ENCODE measurements at places on chromosomes 13 and 19.

DNA sequence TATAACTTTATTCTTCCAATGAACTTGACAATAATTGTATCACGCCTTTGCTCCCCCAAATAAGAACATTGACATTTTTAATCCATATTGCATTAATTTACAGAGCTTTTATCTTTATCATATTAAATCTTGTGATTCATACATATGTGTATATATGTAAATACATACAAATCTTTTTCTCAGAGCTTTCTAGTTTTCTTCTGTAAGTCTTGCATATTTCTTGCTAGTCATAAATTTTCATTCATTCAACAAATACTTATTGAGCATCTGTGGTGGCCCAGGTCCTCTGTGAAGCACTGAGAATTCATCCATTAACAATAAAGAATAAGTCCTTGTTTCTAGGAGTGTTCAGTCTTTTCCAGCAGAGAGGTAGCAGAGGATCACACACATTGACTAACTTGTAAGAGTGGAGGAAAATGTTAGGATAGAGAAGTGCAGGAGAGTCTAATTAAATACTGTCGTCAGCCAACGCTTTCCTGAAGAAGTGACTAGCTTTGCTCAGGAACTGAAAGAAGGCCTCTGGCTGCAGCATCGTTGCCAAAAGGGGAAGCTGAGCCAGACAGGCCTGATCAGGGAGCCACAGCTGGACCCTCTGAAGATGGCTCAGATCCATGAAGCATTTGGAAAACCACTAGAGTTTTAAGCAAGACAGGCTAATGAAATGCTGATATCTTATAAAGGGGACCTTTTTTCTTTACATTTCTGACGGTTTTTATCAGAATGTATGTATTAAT, 38.6 kb upstream of the LAMP1 start:
- no peak for DNase-seq

DNA sequence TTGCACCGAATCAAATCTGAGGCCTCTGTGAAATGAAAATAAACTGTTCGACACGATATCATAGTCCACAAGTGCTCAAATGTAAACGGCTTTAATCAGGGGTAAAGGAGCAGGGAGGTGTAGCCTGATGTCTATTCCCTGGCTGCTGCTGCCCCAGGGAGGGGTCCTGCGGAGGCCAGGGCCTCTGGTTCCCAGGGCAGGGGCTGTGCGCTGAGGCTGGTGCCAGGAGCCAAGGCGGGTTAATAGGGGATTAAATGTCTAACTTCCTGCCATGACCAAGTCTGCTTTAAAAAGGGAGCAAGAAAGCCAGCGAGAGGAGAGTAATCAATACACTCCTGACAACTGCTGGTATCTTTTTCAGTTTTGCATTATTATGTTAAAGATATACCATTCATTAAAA, 59.4 kb downstream of the ZNF536 start:
- DNase-seq = no peak

GRCh38 chr13:113962386-113962785, 11.5 kb downstream of the C13orf46 start:
- no peak for DNase-seq

- DNase-seq = no peak
These were observed 221.1 kb downstream of the DNAJC15 start for GRCh38 chr13:43244481-43244880.

GRCh38 chr19:7926727-7927604, 1.0 kb upstream of the CTXN1 start:
- no peak for DNase-seq

- DNase-seq = peak; percentile 79
These were observed 313.5 kb downstream of the KLF12 start for GRCh38 chr13:73820688-73821087.

- no peak for DNase-seq
These were observed 191.5 kb downstream of the TEX29 start for GRCh38 chr13:111511805-111512504.

DNA sequence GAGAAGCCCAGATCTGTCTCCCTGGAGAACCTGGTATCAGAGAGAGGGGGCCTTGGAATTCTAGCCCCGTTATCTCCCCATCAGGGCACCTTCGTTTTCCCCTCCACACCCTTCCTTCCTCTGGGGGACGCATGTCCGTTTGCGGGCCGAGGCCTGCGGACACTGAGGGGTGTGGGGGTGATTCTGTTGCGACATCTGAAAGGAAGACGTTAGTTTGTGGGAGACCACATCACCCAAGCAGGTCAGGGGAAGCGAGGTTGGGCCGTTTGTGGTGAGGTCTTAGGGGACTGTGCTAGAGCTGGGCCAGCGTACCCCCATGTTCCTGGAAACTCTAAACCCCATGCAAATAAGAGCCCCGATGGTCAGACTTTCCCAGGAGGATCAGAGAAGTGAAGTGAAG, 3.7 kb upstream of the HSH2D start:
- DNase-seq = no peak

DNA sequence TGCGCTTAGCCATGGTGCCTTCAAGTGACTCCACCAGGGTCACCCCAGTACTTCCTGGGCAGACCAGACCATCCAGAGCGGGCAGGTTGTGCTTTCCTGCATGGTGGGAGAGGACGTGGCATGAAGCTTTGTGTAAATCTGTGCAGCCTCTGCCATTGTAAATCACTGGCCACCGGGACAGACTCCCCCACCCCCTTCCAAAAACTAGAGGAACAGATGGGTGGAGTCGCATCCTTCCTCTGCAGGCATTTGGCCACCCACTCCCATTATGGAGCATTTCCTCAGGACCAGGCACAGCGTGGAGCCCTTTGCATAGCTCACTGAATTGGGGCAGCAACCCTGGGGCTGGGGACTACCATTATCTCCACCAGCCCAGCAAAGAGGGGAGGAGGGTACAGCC, 8.2 kb downstream of the BCKDHA start:
- DNase-seq = no peak

DNA sequence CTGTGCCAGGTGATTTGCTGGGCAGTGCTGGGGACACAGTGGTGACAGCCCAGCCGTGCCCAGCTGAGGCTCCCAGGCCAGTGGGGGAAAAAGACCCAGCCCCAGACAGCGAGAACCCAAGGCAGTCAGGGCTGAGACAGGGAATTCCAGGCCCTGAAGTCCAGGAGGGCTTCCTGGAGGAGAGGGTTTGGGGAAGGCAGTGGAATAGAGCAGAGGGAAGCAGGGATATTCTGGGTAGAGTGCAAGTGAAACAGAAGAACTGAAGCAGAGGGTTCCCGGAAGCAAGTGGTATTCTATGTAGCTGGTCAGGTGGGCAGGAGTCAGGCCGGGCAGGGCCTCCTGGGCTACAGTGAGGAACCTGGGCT, 1.3 kb upstream of the CEACAM16 start:
- no peak for DNase-seq

DNA sequence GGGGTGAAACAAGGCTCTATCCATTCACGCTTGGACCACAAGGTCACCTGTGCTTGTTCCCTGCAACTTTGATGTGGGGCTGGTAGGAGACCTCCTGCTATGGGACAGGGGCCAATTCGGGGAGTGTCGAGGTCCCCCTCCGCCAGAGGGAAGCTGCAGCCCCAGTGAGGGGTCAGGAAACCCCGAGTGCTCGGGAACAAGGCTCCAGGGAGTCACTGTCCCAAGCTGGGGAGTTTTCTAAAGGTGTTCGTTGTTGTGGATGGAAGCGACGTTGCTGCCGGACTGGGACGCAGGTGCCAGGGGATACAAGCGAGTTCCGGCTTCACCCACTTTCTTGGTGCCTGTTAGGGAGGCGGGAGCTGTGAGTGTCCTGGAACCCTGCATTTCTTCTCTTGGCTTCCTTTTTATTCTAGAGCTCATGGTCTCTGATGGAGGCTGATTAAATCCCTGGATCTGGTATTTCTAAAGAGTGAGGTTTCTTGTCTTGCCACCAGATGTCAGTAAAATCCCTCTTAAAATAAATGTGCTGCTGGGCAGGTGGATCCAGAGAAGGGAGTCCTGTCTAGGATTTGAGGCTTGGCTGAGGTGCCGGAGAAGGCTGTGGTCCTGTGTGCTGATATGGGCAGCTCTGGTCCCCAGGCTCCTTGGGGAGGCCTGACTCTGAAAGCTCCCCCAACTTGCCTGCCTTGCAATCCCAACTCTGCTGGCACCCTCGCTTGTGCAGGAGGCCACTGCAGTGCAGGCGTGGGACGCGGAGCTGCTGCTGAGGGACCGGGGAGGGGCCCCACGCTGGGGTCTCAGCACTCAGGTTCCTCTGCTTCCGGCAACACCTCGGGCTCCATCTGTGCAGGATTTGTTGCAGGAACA, 153.9 kb downstream of the TEX29 start:
- DNase-seq = peak; percentile 77

DNA sequence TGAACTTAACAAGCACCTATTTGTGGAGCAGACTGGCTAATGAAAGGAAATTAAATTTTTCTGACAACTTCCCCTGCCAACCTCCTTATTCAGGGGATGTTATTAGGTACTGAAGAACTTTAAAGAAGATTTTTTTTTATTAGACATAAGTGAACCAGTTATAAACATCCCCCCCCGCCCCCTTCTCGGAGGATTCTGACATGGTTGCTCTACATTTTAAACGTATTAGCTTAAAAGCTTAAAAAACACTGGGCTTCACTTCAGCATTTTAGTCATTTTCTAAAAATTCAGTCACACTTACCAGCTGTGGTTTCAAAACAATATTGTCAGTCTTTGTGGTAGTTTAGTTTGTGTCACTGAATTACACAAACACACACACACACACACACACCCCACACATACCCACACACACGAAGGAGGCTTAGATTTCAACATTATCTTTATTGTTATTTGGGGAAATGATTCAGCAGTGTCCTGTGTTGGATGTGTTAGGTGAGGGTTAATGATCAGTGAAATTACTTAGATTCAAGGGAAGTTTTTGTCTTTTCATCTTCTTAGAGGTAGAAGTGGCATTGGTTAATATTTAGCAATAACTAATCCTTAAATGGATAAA, 145.7 kb downstream of the PCCA start:
- no peak for DNase-seq

DNA sequence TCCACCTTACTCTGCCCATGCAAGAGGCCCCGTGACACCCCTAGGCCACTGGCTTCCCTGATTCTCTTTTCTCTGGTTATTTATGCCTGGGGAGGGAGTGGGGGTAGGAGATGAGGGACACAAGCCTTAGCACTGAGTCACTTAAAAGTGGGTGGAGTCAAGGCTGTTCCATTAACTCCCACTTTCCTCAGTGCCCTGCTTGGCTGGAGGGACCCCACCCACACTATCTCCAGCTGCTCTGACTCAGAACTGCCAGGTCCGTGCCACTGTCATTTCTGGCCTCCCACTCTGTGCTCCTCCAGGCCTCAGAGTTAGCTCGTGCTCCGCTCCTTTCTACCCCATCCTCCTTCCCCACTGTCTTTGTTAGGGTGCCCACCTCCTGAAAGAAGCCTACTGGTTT, 113.4 kb upstream of the UQCRFS1 start:
- DNase-seq = peak; percentile 28

- no peak for DNase-seq
These were observed 28.0 kb downstream of the UPF1 start for GRCh38 chr19:18859676-18860301.

GRCh38 chr13:113564331-113565023, 20.1 kb upstream of the TFDP1 start:
- no peak for DNase-seq

GRCh38 chr19:21210037-21210621, 68.3 kb downstream of the ZNF431 start:
- no peak for DNase-seq

DNA sequence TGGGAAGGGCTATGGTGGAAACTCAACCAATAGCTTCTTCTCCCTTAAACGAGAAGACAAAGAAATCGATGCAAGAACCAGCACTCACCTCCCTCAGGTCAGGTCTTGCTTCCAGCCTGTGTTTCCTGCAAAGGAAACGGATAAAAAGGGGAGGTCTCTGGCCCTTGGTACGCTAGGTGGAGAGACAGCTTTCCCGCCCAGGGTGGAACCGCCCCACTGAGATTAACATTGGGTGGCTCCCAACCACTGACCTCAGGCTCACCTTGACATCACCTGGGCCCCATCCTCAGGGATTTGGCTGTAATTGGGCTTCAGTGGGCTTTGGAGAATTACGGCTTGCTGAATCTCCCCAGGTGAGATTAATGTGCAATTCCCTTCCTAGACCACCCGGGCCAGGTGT, at the start of gene NLRP7:
Gene NLRP7 (minus strand): TSS at position 150 of the 400 bp plus-strand sequence.
- DNase-seq = no peak

DNA sequence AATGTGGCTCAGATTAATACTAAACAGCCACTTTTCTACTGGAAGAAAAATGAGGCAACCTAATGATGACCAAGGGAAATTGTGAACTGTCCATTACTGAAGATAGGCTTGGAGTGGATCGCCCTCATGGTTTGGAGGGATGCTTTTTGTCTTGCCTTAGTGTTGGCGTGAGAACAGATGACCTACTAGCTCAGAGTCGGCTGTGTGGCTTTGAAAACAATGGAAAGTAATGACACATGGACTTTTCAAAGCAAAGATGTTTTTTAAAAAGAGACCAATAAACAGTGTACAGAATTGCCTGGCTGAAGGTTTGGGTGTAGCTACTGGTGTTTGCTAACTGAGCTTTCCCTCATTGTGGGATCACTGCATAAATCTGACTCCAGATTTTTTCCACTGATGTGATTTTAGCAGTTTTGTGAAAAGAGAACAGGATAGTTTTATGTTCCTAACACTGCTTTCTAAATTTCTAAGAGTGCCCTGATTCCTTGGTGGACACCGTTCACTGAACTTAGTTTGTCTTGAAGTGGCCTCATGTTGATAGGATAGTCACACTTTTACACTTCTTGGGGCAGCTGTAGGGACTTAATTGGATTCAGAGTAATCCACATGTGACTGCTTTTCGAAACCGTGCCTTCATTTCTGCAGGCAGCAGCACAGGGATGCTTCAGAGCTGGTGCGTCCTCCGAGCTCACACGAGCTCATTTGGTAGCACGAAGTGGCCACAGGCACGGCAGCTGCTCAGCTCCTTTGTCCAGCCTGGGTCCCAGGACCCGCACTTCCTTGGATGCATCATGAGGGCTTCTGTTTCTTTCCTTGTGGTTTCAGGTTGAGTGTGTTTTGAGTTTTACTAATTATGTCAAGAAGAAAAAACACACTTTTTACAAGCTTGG, 4.3 kb downstream of the CEBPG start:
- no peak for DNase-seq

All from Karpas-422 (cell line).